ENCODE measurements at places on chromosomes 11 and 22.

- no peak for DNase-seq
Measured at GRCh38 chr22:46112405-46112804, 37.9 kb upstream of the PPARA start.

- no peak for DNase-seq
Measured at GRCh38 chr11:75035911-75036565, 47.3 kb downstream of the NEU3 start.

- DNase-seq, result no peak
Measured at GRCh38 chr11:83725269-83725560, 439.0 kb upstream of the CCDC90B start.

DNA sequence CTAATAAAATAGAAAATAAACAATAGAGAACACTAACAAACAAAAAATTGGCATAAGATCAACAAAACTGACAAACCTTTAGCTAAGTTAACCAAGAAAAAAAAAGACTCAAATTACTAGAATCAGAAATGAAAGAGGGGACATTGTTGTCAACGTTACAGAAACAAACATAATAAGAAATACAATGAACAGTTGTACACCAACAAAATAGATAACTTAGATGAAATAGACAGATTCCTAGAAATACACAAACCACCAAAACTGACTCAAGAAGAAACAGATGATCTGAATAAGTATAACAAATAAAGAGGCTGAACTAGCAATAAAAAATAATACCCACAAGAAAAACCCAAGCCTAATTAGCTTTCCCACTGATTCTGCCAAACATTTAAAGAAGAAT lies 34.7 kb upstream of the TMPRSS4 start:
- no peak for DNase-seq

DNA sequence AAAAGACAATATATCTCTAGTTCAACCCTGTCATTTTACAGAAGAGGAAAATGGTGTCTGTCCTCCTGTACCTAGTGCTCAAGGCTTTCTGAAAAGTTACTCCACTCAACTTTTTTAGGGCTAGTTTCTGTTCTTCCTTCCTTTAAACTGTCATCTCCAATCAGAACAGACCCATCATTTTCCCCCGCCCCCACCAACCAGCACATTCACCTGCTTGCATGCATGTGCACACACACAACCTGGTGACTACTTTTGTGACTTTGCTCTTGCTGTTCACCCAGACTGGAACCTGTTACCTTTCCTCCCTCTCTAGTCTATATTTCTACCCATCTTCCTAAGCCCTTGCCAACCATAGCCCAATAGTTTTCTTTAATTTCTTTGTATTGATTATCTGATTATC lies 5.6 kb downstream of the FBXO7 start:
- peak; percentile 56 for DNase-seq

GRCh38 chr11:121936370-121936769 lies 179.6 kb downstream of the BLID start:
- no peak for DNase-seq

GRCh38 chr11:11420191-11420898 lies 67.3 kb upstream of the CSNK2A3 start:
- DNase-seq, result no peak

GRCh38 chr11:67545280-67545679 lies 22.0 kb upstream of the CABP2 start:
- DNase-seq, result no peak

DNA sequence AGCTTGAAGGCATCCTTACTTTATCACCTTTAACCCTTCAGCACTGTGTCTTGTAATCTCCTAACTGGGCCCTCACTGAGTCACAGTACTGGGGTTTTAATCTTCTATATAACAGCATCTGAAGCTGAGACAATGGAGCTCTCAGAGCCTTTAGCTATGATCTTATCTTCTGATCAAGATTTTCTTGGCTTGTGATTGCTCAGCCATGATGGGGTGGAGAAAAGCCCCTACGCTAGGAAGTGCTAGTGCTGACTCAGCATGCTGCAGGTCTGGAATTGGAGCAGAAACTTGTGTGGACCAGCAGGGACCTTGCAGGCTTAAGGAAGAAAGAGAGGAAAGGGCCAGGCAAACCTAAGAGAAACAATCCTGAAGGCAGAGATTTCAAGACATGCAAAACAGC lies 71.7 kb upstream of the EED start:
- DNase-seq, result peak; percentile 32

GRCh38 chr11:24196733-24197132 lies 300.1 kb upstream of the LUZP2 start:
- no peak for DNase-seq

GRCh38 chr11:2789791-2790567 lies 90.2 kb upstream of the KCNQ1OT1 start:
- peak; percentile 2 for DNase-seq

- no peak for DNase-seq
Measured at GRCh38 chr22:32758866-32759385, 42.6 kb upstream of the TIMP3 start.

GRCh38 chr11:5690216-5690615 lies 626 bp downstream of the TRIM22 start:
- DNase-seq, result no peak

DNA sequence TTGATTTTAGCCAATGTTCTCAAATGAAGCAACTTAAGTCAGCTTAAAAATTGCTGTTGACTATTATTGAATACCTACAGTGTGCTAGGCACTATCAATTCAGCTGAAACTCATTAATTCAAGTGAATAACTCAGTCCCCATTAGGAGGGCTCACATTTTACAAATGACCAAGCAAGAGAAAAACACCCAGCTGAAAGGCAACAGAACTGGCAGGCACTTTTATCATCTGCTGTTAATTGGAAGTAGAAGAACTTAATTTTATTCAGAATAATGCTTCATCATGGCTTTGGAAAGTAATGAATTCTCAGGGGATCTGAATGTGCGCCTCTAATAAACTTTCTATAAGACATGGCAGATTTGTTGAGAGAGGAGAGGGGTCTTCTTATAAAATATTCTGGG lies 1066.9 kb downstream of the DLG2 start:
- DNase-seq, result no peak

- DNase-seq, result peak; percentile 5
Measured at GRCh38 chr11:90134478-90135003, at the start of gene NAALAD2. Gene NAALAD2 (plus strand): TSS chr11:90134663. CDS start chr11:90134759, 96 bp downstream.

- no peak for DNase-seq
Measured at GRCh38 chr22:26492220-26492619, 8.5 kb downstream of the SRRD start.

DNA sequence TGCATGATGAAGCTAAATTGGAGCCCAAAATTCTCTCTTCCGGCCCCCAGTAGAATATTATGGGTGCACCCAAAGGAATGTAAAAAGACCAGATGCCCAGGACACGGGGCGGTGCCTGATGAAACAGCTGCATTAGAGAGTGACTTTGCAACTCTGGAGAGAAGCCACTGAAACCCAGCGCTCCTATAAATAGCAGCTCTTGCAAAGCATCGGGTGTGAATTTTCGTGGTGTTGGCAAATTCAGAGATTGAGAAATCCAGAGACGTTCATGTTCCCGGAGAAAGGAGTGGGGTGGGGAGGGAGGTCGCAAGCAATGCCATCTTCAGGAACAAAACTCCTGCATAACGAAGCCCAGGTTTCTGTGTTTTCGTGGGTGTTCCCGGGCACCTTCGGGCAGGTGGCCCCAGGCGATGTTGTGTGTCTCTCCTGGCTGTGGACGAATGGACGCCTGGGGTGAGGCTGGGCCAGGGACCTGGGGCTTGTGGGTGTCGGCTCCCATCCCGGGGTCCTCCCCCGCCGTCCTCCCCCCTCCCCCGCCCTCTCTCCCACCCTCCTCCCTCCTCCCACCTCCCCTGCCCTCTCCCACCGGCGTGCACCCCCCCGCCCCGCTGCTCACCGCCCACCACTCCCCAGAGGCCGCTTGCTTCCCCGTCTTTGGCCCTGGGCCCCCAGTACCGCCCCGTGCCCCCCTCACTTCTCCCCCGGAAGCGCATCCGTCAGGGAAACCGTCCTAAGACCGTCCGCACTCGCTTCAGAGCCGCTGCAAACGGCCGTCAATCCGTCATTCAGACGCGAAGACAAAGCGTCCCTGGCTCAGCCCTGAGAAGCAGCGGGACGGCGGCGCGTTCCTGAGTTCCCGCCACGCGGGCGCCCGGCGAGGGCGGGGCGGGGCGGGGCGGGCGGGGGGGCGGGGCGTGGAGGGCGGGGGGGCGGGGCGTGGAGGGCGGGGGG lies 26.7 kb upstream of the TOLLIP start:
- DNase-seq, result peak; percentile 69

DNA sequence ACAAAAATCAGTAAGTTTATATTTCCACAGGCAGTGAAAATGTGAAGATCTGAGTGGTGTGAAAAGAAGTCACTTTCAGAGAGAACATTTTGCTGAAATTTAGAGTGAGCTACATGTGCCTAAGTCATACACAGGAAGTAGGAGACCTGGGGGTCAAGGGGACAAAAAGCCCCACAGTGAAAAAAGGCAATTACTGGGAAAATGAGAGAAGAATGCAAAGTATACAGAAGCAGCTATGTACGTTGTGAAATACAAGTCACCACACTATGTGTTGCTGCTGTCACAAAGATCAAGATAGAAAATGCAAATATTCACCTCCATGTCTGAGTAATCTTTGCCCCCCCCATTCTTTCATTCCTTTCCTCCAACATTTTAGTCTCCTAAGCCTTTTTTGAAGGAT lies 21.6 kb upstream of the SESN3 start:
- no peak for DNase-seq

- no peak for DNase-seq
Measured at GRCh38 chr11:129726179-129726578, 89.5 kb upstream of the TMEM45B start.

- peak; percentile 63 for DNase-seq
Measured at GRCh38 chr22:35538801-35539321, 1.8 kb upstream of the RASD2 start.

DNA sequence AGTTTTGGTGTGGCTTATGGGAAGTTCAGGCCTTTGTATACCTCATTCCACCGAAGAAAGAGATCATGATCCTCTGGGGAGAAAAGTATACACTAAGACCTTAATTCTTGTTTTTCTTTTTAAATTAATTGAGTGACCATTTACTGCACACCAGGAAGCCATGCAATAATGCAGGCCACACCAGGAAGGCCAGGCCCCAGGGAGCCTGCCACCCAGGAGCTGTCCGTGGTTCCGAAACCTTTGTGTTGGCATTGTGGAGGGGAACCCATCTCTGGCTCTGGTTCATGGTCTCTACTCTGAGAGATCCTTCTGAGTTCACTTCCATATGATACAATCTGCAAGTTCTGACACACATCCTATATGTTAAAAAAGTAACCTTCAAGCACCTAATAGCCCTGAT lies 291.8 kb downstream of the MIAT start:
- DNase-seq, result no peak

- no peak for DNase-seq
Measured at GRCh38 chr11:127385071-127385470, 384.5 kb upstream of the KIRREL3 start.

DNA sequence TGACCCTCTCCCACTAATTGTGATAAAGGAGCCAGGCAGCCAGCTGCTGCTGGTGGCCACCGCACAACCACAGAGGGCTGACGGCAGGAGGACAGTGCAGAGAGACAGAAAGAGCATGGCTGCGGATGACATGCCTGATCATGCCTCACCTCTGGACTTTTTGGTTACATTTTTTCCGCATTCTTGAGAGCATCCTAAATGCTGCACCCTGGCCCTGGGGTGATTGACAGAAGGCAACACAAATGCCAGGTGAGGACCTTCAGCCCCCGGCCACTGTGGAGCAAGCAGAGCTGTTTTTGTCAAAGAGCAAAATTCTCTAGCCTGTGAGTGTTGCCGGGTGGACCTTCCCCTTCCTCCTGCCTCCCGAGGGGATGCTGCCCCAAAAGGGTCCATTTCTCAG lies 78.5 kb downstream of the RPS6KA4 start:
- no peak for DNase-seq

DNA sequence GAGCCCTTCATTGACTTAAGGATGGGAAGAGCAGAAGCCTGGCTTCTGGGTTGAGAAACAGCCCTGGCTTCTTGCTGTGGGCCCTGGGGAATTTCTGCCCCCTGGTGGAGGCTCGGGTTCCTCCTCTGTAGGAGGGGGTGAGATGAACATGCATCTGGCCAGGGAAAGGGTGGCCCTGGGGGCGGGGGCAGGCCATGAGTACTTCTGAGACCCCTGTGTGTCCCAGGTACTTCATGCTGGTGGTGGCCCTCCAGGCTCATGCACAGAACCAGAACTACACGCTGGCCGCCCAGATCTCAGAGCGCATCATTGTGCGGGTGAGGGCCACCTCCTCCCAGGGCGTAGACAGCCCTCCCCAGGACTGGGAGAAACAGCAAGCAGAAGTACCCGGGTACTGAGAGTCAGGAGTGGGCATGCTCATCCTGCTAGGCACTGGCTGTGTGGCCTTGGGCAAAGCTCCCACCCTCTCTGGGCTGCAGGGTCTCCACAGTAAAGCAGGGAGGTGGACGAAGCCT lies 15.8 kb downstream of the TMEM258 start:
- DNase-seq, result peak; percentile 85

GRCh38 chr22:46233231-46233630 lies 16.9 kb downstream of the CDPF1 start:
- no peak for DNase-seq

- DNase-seq, result no peak
Measured at GRCh38 chr11:2924821-2925675, 4.2 kb downstream of the PHLDA2 start.

- peak; percentile 81 for DNase-seq
Measured at GRCh38 chr11:20367313-20367948, 3.9 kb downstream of the HTATIP2 start.

GRCh38 chr11:104704146-104704830 lies 194.0 kb downstream of the CASP12 start:
- no peak for DNase-seq

DNA sequence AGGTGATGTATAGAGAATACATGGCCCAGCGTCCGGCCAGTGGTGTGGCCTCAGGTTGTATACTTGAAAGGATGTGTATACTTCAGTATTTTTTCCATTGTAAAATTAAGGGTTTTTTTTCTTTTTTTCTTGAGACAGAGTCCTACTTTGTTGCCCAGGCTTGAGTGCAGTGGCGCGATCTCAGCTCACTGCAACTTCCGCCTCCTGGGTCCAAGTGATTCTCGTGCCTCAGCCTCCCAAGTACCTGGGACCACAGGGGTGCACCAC lies 15.8 kb downstream of the ZBTB16 start:
- no peak for DNase-seq

- no peak for DNase-seq
Measured at GRCh38 chr11:113043698-113044097, 82.5 kb downstream of the NCAM1 start.

- no peak for DNase-seq
Measured at GRCh38 chr11:110199184-110199981, 97.0 kb downstream of the RDX start.

- no peak for DNase-seq
Measured at GRCh38 chr11:32478277-32478731, 43.0 kb upstream of the WT1 start.
